ENCODE measurements at places on chromosomes 5 and 9.

DNA sequence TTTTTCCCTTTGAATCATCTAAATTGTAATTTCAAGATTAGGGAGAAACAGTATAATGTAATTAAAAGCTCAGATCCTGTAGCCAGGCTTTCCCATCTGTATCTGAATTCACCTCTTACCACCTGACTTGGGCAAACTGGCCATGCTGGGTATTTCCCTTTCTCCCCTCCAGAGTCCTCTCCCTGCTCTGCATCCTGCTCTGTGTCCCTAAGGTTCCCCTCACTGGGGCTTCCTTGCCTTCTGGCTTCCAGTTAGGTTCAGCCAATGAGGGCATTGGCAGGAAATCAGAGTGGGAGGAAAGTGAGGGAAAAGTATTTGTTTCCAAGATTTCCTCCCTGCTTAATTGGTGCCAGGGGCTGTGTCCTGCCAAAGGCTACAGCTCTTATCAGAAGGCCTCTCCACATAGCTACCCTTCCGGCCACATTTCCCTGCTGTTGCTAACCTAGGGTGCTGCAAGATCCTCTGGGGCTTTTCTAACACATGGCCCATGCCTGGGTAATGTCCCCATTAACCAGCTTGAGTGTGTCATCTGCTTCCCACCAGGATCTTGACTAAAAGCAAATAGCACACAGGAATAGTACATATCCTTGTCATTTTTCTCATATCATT is 51.0 kb upstream of the MPDZ start:
- no peak for DNase-seq

- peak; percentile 33 for DNase-seq
Measured at GRCh38 chr5:53607886-53608285, 47.4 kb downstream of the NDUFS4 start.

- no peak for DNase-seq
Measured at GRCh38 chr5:138884554-138884953, 9.4 kb upstream of the LRRTM2 start.

GRCh38 chr5:64108674-64109073 is 57.0 kb upstream of the RNF180 start:
- no peak for DNase-seq

GRCh38 chr5:76617675-76618074 is 5.5 kb downstream of the F2RL2 start:
- DNase-seq = peak; percentile 96

DNA sequence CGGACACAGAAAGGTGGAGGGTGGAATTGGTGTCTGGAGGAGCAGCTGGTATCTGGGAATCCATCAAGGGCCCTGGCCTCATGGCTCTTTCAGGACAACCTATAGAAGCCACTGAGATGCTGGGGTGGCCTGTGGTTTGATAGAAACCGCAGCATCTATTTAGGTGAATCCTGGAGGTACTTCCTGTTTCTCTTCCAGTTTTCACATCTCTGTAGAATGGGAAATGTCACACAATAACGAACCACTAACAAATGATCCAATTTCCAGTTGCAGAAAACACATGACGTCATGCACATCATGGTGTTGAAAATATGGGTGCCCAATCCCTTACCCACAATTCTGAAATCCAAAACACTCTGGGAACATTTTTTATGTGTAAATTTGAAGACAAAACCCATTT is 52.2 kb downstream of the ROPN1L start:
- no peak for DNase-seq

GRCh38 chr5:168270476-168270875 is 21.0 kb upstream of the WWC1 start:
- DNase-seq = no peak

- no peak for DNase-seq
Measured at GRCh38 chr5:107418071-107418470, 252.7 kb downstream of the EFNA5 start.

DNA sequence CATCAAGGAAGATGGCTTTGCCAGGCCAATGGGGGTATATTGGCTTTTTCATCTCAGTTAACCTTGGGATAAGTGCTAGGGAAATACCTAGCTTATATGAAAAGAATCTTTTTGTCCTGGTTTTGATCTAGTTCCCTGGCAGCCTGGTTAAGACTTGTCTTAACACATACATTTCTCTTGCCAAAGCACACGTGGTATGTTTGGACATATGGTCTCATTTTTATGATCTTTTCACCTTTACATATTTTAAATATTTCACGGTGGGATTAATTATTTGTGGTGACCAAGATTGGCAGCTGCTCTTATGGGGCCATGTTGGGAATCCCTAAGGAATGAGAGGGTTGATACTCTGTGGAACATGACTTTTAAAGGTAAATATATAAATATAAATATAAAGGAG is 312.5 kb downstream of the NPR3 start:
- peak; percentile 63 for DNase-seq

DNA sequence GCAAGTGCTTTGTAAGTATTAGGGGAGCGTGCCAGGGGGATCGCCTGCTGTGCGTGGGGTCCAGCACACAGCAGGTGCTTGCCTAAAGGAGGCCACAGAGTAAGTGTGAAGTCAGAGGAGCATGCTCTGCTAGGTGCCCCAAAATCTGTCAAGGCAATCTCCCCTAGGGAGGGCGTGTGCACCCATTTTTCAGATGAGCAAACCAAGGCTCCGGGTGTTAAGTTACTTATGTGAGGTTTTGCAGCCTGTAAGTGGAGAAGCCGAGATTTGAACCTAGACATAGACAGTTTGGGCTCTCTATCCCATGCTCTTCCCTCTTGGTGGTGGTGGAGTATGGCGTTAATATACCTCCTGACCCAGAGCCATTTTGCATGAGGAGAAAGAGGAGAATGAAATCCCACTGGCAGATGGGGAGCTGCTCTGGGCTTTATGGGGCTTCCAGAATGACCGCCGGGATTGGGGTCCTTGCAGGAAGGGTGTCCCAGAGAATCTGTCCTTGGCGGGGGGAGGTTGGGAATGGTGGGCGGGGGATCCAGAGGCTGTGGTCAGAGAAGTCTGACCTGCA is 14.1 kb downstream of the NDST1 start:
- no peak for DNase-seq

- peak; percentile 48 for DNase-seq
Measured at GRCh38 chr5:170483701-170484458, 19.9 kb upstream of the KCNIP1 start.

DNA sequence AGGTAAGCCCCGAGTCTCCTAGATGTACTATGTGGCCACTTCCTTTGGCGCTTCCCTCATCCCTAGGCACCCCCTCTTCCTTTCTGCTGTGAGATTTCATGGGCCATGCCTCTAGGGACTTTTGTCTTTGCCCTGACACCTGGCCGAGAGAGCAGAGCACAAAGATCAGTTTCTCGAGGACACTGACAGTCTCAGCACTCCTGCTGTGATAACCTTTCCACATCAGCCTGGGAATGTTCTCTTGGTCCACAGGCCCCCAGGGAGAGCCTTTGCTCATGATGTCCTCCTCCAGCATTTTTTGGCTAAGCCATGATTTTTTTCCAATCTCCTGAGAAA is 127.0 kb upstream of the CPEB4 start:
- DNase-seq = no peak

DNA sequence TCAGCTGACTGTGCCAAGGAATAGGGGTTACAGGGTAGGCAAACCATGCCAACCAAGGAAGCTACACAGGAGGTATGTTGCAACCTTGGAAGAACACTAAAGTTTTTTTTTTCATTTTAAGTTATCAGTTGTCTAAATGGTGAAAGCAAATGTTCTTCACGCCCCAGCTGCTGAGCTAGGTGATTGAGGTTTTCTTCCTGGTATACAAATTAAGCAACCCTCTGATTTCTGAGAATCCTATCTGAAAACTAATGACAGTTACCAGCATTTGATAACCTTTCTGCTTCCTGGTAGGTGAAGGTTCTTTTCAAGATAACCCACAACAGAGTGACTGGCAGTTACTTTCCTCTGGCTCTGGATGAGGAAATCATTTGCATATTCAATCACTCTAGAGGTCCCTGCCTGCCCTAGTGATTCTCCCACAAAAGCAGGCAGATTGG is 194.9 kb downstream of the ATP10B start:
- no peak for DNase-seq

GRCh38 chr9:123319541-123320339 is 36.3 kb upstream of the CRB2 start:
- no peak for DNase-seq

- no peak for DNase-seq
Measured at GRCh38 chr5:101943784-101944183, 352.3 kb downstream of the SLCO4C1 start.

DNA sequence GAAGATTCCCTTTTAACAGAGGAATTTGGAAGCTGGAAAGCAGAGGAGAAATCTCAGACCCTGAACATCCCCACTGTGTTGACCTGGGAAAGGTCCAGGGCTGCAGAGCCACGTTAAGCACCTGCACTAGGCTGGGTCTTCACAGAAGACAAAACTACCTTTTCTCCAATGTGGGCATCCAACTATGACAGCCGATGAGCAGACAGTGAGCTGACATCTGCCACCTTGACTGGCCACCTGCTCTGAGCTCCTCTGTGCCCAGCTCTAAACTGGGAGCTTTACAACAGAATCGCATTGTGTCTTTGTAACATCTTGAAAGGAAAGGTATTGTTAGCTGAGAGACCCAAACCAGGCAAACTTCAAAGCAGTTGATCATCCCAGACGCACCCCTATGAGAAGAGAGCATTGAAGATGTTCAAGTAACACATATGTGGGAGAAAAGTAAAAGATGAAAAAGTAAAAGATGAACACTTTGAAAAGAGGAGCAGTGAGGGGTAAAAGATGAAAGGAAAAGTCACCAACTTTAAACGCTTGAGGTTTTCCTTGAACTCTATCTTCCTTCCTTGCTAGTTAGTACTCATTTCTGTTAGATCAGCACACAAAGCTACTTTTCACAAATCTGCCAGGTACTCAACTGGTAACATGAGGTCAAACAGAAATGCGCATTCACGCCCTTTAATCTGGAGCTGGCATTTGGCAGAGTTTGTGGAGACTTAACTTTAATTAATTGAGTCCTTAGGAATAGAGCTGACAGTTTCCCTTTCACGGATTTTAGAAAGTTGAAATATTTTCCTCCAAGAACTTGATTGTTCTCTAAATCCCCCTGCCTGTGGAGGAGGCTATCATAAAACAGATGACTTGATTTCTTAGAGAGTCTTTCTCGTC is 53.2 kb upstream of the CTXN3 start:
- no peak for DNase-seq

- no peak for DNase-seq
Measured at GRCh38 chr9:37551888-37552287, 24.3 kb downstream of the FBXO10 start.

DNA sequence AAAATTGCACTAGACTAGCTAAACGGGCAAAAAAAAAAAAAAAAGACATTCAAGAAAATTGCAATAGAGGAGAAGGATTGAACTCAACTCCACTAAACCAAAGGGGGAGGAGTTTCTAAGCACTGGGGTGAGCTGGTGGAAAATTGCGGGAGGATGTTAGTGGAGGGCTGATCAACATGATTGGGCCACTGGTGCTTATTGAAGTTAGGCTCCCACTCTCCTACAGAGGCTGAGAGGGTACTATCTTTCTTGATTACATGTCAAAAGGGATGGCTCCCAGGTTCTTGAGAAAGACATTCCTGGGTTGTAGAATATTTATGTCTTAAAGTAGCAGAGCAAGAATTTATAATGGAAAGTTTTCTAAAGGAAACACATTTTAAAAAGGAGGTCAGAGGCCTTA is 38.0 kb downstream of the CAMK4 start:
- no peak for DNase-seq

- DNase-seq = no peak
Measured at GRCh38 chr5:150035139-150035895, 34.8 kb downstream of the HMGXB3 start.

GRCh38 chr5:135397084-135397483 is 1.9 kb downstream of the MACROH2A1 start:
- DNase-seq = no peak

DNA sequence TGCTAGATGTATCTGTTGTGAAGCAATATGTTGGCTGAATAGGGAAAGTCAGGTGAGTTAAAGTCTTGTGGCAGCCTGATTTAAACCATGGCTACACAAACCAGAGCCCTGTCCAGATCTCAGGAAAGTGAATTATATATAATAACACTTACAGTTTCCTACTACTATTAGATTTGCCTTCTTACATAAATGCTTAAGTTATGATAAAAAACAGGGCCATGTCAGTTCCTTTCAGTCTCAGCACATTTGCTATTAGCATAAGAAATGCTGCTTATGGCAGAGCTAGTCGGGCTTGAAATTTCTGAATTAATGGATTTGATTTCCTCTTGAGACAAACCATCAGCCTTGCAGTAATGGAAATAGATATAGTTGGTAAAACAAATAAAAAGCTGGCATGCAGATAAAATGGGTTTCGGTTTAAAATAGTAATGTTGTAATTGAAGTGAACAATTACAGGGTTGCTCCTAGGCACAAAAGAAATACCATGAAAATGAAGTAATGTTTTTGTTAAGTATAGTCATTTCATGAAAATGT is 664.2 kb upstream of the ZNF608 start:
- DNase-seq = peak; percentile 82

GRCh38 chr5:21672360-21672759 is 1180.8 kb downstream of the CDH12 start:
- no peak for DNase-seq

DNA sequence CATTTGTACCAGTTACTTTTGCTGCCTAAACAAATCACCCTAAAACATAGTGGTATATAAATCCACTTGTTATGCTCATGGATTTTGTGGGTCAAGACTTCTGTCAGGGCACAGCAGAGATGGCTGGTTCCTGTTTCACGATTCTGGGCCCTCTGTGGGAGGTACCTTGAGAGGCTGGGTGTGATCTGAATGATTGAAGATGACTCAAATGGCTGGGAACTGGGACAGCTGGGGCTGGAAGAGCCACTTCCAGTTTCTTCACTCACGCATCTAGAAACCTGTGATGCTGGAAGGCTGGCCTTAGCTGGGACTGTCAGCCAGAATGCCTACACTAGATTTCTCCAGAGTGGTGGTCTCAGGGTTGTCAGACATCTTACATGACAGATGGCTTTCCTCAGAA is 88.1 kb downstream of the KIF4B start:
- DNase-seq = no peak

DNA sequence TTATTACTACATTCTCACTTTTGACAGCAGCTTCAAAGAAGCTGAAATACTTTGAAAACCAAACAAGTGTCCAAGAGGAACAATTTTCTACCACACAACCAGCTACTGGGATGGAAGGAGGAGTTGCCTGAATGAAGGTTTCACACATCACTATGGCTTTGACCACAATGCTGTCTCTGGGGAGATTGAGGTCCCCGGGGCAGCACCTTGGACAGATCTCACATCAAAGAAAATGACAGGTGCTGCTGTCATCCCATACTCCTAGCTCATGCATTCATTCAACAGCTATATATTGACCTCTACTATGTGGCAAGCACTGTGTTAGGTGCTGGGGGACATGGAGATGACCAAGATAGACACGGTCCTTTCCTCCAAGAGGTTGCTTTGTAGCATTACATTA is 233.2 kb upstream of the RASEF start:
- no peak for DNase-seq

DNA sequence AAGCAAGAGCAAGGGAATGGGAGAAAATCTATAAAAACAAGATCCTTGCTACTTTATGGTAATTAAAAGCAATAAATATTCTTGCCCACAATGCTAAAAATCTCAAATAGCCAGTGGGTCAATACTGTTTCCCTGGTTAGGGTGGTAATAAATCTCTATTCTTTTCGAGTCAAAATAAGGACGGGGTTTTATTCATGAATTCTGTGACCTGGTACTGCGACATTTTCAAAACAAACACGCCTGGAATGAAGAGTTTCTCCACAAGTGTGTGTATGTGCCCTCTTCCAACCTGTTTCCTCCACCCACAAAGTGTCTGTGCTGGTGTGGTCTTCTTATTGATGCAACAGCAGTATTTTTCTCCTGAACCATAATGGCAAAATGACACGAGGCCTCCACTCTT is 358.8 kb upstream of the BRINP1 start:
- DNase-seq = no peak

GRCh38 chr9:135330685-135331590 is 148.6 kb upstream of the PPP1R26 start:
- no peak for DNase-seq

All from EL (cell line).